Cardiac fibroblast (primary cell): ENCODE measurements at places on chromosomes 13 and 19.

GRCh38 chr13:73571376-73571775 is 512.6 kb downstream of the KLF5 start:
- DNase-seq = no peak

- no peak for DNase-seq
Measured at GRCh38 chr13:81318231-81319019, 977.5 kb upstream of the SPRY2 start.

- peak; percentile 34 for DNase-seq
Measured at GRCh38 chr13:30020726-30021312, 170.4 kb upstream of the UBL3 start.

GRCh38 chr19:52196256-52196967 is 6.6 kb downstream of the PPP2R1A start:
- DNase-seq = no peak

DNA sequence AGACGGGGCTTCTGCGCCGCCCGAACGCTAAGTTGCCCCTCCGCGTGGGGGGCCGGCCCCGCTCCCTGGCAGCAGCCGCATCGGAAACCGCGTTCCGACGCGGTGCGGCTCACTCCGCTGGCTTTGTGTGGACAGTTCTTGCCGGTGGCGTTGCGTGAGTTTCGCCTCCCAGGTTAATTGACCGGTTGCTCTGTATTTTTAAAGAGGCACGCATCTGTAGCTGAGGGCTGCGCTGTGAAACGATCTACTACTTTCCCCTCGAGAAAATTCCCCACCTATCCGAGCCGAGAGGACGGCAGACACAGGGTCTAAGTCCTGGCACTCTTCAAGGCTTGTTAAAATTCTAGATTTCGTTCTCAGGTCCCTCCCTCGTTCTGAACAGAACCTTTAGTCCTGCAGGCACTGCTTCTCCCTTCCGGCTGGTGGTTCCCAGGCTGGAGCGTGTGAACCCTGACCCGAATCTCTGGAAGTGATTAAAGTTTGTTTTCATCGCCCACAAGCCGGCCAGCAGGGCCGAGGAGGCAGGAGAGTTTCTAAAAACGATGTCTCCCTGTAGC is 933 bp downstream of the ARHGEF7 start:
- peak; percentile 77 for DNase-seq

GRCh38 chr19:2027361-2027760 is 11.8 kb upstream of the BTBD2 start:
- peak; percentile 84 for DNase-seq

DNA sequence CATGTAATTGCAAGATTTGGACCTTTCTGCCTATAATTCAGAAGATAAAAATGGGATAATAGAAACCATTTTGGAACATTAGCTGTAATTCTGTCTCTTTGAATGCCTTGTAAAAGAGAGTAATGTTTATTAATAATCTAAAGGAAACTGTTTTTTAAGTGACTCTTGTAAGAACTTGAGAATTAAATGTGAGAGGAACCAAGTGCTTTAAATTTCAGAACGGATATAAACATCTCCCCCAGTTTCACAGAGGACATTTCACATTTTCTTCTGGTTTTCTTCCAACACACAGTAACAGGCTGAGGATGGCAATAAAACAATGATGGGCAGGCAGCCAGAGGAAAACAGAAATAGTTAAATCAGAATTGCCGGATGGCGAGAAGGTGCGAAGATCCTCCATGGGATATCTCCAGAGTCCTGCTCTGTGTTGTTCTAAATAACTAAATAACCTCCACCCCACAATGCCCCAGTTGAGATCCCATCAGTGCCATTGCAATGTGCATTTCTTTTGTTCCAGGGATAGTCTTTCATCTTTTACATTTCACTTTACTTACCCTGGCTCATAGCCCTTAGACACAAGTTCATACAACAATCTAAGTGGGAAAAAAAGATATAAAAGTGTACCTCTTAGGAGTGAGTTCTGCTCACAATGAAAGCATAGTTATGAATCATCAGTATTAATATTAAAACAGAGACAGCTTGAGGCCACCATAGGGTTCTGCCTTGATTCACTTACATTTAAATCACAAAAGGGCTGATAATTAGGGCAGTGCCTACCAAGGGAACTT is 73.3 kb downstream of the TNFRSF19 start:
- DNase-seq = no peak

DNA sequence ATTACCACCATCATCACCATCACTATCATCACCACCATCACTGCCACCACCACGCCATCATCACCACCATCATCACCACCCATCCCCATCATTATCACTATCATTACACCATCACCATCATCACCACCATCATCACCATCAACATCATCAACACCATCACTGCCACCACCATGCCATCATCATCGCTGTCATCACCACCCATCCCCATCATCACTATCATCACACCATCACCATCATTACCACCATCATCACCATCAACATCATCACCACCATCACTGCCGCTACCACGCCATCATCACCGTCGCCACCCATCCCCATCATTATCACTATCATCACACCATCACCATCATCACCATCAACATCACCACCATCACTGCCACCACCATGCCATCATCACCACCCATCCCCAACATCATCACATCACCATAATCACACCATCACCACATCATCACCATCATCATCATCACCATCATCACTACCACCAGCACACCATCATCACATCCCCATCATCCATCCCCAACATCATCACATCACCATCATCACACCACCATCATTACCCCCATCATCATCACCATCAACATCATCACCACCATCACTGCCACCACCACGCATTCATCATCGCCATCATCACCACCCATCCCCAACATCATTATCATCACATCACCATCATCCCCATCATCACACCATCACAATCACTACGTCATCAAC is 61.7 kb downstream of the TUBGCP3 start:
- DNase-seq = no peak

- no peak for DNase-seq
Measured at GRCh38 chr19:44430956-44431355, 17.3 kb downstream of the ZNF229 start.

- no peak for DNase-seq
Measured at GRCh38 chr13:27928353-27928804, 8.6 kb downstream of the PDX1 start.

DNA sequence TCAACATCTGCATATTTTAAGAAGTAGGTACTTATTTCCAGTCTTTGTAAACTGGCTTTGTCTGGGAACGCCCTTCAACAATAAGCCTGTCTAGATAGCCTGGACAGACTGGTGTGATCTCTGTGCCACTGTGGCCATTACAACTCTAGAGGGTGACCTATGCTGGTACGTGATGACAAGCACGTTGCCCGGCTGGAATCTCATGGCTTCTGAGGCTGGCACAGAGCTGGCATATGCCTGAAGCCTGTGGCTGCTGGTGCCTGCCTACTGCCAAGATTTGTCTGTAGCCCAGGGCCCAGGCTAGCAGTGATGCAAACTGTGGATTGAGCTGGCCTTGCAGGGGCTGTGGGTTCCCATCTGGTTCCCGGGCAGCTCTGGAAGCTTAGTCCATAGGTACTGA is 34.0 kb downstream of the IGFL3 start:
- DNase-seq = no peak

GRCh38 chr19:14061081-14061749 is 661 bp downstream of the PALM3 start:
- DNase-seq = no peak

DNA sequence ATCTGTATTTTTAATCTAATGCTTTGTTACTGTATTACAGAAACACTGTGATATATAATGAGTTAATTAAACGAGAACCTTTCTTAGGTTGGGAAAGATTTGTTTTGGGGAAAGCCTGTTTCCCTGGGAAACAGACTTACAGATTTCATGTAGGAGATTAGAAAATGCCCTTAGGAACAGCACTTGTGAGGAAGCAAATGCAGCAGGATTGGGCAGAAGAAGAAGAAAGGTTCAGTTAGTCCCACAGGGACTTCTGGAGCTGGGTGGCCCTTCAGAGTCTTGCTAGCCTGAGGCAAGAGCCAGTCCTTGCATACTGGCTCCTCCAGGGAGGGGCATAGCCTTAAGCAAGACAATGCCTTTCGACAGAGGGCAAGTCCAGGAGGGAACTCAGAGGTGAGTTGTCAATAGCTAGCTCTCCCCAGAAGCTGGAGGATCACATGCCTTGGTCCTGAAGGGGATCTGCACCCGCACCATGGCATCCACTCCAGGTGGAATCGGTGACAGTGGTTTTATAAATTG is 36.8 kb downstream of the N4BP2L1 start:
- DNase-seq = no peak

- DNase-seq = peak; percentile 9
Measured at GRCh38 chr13:98681049-98681448, 71.4 kb downstream of the SLC15A1 start.

GRCh38 chr19:38506723-38507550 is 73.4 kb downstream of the RYR1 start:
- peak; percentile 60 for DNase-seq

GRCh38 chr13:35789335-35790165 is 313.1 kb upstream of the MAB21L1 start:
- peak; percentile 71 for DNase-seq

- DNase-seq = no peak
Measured at GRCh38 chr13:97621631-97622030, 187.7 kb downstream of the RAP2A start.

GRCh38 chr13:75316427-75316826 is 165.5 kb downstream of the TBC1D4 start:
- DNase-seq = peak; percentile 44

DNA sequence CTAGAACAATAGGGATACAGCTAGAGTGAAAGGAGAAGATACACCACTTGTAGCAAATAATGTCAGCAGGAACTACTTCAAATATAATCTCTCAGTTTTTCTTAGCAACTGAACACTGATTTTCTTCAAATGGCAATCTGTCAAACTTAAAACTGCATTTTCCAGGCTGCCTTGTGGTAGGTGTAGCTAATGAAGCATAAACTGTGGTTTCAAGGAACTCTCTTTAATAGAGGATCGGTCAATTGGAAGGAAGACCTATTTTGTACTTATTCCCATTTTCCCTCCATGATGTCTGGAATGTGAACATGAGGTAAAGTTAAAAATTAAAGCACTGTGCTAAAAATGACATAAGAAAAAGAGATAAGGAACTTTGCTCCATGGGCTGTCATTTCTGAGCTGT is 1261.9 kb downstream of the PCDH17 start:
- DNase-seq = no peak

DNA sequence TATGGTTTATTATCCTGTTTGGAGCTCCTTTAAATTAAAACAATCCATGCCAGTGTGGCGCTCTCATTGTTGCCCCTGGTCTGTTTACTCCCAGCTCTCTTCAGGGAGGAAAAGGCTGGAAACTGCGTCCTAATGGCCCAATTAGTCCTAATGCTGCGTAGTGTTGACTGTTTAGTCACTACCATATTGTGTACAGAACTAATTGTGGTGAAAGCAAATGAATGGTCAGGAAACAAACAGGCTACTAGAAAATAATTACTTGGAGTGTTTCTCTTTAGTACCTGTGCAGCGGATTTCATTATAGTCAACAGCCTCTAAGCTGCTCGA is 54.5 kb upstream of the MTIF3 start:
- DNase-seq = no peak

- DNase-seq = no peak
Measured at GRCh38 chr19:35081201-35081600, 34.4 kb upstream of the FXYD3 start.

DNA sequence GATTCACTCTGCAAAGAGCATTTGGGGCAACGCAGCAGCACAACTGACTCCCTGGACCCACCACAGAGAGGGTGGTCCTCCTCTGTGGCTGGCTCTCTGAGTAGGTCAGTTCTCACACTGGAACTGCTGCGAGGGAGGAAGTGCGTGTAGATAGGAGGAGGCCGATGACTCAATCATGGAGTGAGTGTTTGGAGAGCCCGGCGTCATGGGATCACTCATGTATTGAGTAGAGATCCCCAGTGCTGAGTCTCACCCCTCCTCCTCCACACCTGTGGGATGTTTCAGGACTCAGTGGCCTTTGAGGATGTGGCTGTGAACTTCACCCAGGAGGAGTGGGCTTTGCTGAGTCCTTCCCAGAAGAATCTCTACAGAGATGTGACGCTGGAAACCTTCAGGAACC is 8.9 kb downstream of the ZNF101 start:
- no peak for DNase-seq

- DNase-seq = no peak
Measured at GRCh38 chr13:67208552-67208951, 21.6 kb downstream of the PCDH9 start.

- DNase-seq = no peak
Measured at GRCh38 chr19:11418549-11419506, at the start of gene RGL3. RGL3 (minus strand) TSS chr19:11419314; CDS start chr19:11419278, 36 bp downstream.

- no peak for DNase-seq
Measured at GRCh38 chr19:2604747-2605329, 97.7 kb downstream of the GNG7 start.

DNA sequence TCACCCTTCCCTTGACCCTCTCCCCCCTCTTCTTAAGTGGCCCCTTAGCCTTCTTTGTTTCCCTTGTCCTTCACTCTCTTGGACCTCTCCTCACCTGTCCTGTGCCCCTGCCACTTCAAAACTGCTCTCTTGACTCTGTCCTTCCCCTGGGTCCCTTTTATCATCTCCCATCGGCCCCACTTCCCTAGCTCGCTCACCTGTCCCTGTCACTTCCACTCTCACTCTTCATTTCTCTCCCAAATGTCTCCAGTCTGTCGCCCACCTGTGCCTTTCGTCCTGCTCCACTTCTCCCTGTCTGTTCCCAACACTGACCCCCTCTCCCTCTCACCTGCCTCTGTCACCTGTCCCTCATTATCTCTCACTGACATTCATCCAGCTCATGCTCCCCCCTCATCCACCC is 699 bp downstream of the IFNL1 start:
- no peak for DNase-seq

DNA sequence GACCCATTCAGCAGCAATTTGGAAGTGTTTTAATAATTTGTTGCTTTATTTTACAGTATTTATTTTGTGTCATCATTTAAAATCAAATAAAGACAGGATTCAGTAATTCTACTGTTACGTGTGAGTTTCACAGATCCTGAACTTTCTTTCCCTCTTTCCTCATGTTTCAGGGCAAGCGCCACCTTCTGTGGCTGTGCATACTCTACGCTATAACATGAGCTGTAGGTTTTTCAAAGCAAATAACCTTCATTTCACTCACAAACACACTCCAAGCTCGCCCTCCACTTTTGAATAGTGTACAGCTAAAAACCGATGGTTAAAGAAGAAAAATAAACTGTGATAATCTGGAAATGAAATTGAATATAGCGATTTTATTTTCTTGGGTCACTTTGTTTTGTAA is 753.3 kb downstream of the OLFM4 start:
- DNase-seq = peak; percentile 0

- peak; percentile 16 for DNase-seq
Measured at GRCh38 chr13:37277007-37277406, 171.5 kb upstream of the CSNK1A1L start.

- DNase-seq = peak; percentile 43
Measured at GRCh38 chr13:92573467-92574057, 653.0 kb upstream of the GPC6 start.
